ENCODE measurements at places on chromosomes 16 and 17. TPM values are rescaled to one million over a fixed set of nuclear protein-coding genes. Genes with fewer than 3 reads are reported as not detected.

Gene IGF2BP1
- total RNA-seq: 0.27 TPM

Gene PERCC1
- 0.34 TPM for total RNA-seq

Gene WFDC1
- not detected for total RNA-seq

Gene SEPTIN12
- total RNA-seq: not detected

Gene CHST5
- 0.99 TPM for total RNA-seq

Gene TPSG1
- not detected for total RNA-seq

GRCh38 chr17:77280304-77281121, 139.7 kb downstream of the SEC14L1 start:
- H3K27me3 ChIP-seq: peaks cover 21% of the 10 kb centered on the region
- peak overlapping the region; percentile 27 for H3K4me3 ChIP-seq
- no peak overlapping the region for H3K27ac ChIP-seq
- no peaks in the 10 kb centered on the region for H3K36me3 ChIP-seq
- H3K4me1 ChIP-seq: peaks cover 18% of the 10 kb centered on the region

DNA sequence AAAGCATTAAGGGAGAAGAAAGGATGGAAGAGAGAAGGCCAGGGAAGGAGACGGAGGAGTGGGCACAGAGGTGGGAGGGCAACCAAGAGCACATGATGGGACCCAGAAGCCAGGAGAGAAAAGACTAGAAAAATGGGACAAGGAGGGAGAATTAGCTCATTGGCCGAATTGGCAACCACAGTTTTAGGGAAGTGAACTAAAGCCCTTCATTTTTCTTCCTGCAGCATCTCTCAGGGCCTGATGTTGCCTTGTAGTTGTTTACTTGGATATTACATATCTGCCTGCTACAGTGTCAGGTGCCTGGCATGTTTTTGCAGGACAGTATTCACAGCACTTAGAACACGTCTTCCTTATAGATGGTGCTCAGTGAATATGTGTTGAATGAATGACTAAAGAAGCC, 19.0 kb downstream of the EMP2 start:
- DNase-seq: no peak
- H3K4me3 ChIP-seq: no peak overlapping the region
- H3K4me1 ChIP-seq: peaks cover 9% of the 10 kb centered on the region
- H3K27ac ChIP-seq: no peak overlapping the region
- no peaks in the 10 kb centered on the region for H3K36me3 ChIP-seq

DNA sequence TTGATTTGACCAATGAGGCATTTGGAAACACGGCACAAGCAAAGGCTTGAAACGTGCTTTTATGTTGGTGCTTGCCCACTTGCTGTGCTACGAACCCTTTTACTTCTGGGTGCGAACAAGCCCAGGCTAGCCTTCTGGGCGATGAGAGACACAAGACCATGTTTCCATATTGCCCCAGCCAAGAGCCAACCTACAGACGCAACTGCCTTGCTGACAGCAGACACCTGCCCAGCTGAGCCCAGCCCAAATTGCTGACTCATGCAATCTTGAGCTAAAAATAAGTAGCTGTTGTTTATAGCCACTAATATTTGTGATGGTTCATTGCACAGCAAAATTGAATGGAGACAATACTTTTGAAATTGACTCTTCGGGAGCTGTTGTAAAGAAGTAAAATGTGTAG, 464.5 kb downstream of the WWOX start:
- H3K4me1 ChIP-seq: peaks cover 7% of the 10 kb centered on the region
- no peaks in the 10 kb centered on the region for H3K36me3 ChIP-seq
- no peaks in the 10 kb centered on the region for H3K27me3 ChIP-seq
- no peak overlapping the region for H3K27ac ChIP-seq
- H3K4me3 ChIP-seq: no peak overlapping the region

DNA sequence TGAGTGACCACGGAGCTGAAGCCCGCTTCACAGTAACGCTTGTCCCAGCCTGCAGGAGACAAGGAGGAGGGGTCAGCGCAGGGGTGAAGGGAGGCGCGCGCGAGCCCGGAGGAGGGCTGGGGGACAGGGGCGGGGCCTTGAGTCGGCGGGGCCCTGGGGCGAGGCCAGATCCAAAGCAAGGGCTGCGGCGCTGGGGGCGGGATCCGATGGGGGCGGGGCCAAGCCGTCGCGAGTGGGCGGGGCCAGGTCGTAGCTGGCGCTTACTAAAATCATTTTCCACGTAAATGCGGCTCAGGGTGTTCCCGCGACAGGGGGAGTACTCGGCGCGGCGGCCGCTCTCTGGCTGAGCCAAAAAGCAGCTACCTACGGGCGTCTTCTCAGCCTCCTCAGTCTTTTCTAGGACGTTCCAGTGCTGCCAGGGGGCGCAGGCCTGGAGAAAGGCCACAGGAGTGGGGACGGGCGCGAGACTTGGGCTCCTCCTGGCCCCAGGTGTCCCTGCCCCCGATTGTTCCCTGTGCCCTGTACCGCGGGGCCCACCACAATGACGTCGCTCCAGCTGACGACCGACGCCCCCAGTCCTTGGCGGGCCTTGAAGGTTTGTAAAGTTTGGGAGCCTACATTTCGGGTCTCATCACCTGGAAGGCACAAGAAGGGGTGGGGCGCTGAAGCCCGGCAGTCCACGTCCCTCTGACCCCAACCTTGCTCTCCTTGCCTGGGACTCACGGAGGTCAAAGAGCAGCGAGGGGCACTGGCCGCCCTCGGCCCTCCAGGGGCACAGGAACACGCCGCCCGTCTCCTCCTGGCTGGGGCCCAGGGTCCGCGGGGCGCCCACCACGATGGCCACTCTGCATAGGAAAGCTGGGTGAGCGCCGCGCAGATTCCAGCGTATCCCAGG, 3.9 kb downstream of the ITGA2B start:
- H3K4me1 ChIP-seq: peaks cover 24% of the 10 kb centered on the region
- H3K27ac ChIP-seq: no peak overlapping the region
- DNase-seq: peak; percentile 83
- H3K4me3 ChIP-seq: peak overlapping the region; percentile 56

DNA sequence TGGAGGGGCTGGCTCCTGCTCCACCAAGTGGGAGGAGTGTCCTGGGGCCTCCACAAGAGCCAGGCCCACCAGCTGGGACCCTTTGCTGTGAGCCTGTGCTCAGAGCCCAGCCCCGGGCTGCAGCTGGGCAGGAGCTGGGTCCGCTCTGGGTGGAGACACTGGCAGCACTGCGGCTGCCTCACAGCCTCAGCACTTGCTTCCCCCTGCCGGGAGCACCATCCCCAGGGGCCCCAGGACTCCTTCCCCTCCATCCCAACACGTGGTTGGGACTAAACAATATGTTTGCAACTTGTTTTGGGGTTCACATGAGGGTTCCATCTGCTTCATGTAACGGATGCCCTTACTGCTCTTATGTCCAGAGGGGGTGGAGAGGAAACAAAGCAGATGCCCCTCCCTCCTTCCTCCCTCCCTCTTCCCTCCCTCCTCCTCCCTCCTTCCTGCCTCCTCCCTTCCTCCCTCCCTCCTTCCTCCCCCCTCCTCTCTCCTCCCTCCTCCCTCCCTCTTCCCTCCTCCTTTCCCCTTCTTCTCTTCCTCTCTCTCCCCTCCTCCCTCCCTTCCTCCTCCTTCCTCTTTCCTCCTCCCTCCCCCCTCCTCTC, 16.3 kb upstream of the CBFA2T3 start:
- peaks cover 21% of the 10 kb centered on the region for H3K4me1 ChIP-seq
- peak; percentile 52 for DNase-seq
- no peak overlapping the region for H3K4me3 ChIP-seq
- no peaks in the 10 kb centered on the region for H3K27me3 ChIP-seq
- H3K27ac ChIP-seq: no peak overlapping the region
- H3K36me3 ChIP-seq: no peaks in the 10 kb centered on the region

GRCh38 chr17:9200699-9201359, 179.5 kb downstream of the NTN1 start:
- H3K4me1 ChIP-seq: peaks cover 41% of the 10 kb centered on the region
- H3K4me3 ChIP-seq: no peak overlapping the region
- no peaks in the 10 kb centered on the region for H3K36me3 ChIP-seq

DNA sequence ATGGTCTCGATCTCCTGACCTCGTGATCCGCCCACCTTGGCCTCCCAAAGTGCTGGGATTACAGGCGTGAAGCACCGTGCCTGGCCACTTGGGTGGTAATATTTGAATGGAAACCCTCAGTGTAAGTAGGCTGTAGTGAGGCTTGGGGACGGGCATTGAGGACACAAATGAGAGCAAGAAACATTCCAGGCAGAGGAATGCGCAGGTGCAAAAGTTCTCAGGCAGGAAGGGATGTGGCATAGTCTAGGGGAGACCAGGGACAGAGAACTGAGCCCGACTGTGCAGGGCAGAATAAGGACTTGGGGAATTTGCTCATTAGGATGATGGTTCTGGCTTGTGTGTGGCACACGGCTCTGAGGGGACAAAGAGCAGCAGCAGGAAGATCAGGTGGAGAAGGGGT, 54.8 kb downstream of the GRB2 start:
- H3K27ac ChIP-seq: peak overlapping the region; percentile 25
- H3K4me1 ChIP-seq: peaks cover 80% of the 10 kb centered on the region
- no peak overlapping the region for H3K4me3 ChIP-seq
- H3K27me3 ChIP-seq: no peaks in the 10 kb centered on the region
- peaks cover 4% of the 10 kb centered on the region for H3K36me3 ChIP-seq
- no peak for DNase-seq

GRCh38 chr16:87066133-87067002, 250.8 kb downstream of the C16orf95 start:
- H3K27me3 ChIP-seq: no peaks in the 10 kb centered on the region
- H3K4me1 ChIP-seq: peaks cover 6% of the 10 kb centered on the region
- no peak for DNase-seq
- H3K36me3 ChIP-seq: no peaks in the 10 kb centered on the region

- no peaks in the 10 kb centered on the region for H3K4me1 ChIP-seq
- no peak overlapping the region for H3K27ac ChIP-seq
- H3K4me3 ChIP-seq: no peak overlapping the region
- H3K27me3 ChIP-seq: no peaks in the 10 kb centered on the region
- DNase-seq: no peak
Observed at GRCh38 chr17:80347948-80348351, 67.0 kb upstream of the ENDOV start.

DNA sequence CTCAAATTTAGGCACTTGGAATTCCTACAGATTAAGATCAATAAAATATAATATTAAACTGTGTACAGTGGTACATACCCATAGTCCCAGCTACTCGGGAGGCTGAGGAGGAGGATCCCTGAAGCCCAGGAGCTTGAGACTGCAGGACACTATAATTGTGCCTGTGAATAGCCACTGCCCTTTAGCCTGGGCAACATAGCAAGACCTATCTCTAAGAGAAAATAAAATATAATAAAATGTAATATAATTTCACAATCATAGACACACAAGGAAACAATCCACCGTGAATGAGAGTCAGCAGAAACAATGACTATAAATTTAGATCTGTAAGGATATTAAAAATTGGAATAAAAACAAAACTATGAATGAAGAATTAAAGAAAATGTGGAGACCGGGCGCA, 10.0 kb upstream of the TNK1 start:
- H3K36me3 ChIP-seq: no peaks in the 10 kb centered on the region
- no peak for DNase-seq
- no peak overlapping the region for H3K4me3 ChIP-seq
- no peaks in the 10 kb centered on the region for H3K4me1 ChIP-seq

DNA sequence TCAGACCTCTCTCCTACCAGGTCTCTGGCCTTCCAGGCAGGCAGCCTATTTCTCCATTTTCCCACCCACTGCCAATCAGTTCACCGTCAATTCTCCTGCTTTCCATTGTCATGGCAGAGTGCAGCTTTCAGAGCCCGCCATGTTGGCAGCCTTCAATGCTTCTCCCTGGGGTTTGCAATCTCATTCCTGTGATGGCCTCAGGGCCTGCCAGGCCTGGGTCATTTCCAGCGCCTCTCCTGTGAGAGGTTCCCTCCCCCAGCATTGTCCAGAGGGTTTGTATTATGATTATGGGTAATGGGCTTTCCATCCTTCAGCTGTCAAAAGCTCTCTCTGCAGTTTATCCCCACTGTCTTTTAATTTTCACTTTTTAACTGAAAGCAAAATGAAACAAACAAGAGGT, 716.6 kb upstream of the CDH8 start:
- no peaks in the 10 kb centered on the region for H3K36me3 ChIP-seq
- no peaks in the 10 kb centered on the region for H3K27me3 ChIP-seq
- DNase-seq: no peak
- no peaks in the 10 kb centered on the region for H3K4me1 ChIP-seq
- no peak overlapping the region for H3K27ac ChIP-seq

- no peak for DNase-seq
- H3K27me3 ChIP-seq: no peaks in the 10 kb centered on the region
- no peak overlapping the region for H3K27ac ChIP-seq
- H3K4me3 ChIP-seq: no peak overlapping the region
- H3K4me1 ChIP-seq: peaks cover 26% of the 10 kb centered on the region
- H3K36me3 ChIP-seq: peaks cover 14% of the 10 kb centered on the region
Observed at GRCh38 chr16:57016301-57016700, 26.9 kb downstream of the NLRC5 start.

DNA sequence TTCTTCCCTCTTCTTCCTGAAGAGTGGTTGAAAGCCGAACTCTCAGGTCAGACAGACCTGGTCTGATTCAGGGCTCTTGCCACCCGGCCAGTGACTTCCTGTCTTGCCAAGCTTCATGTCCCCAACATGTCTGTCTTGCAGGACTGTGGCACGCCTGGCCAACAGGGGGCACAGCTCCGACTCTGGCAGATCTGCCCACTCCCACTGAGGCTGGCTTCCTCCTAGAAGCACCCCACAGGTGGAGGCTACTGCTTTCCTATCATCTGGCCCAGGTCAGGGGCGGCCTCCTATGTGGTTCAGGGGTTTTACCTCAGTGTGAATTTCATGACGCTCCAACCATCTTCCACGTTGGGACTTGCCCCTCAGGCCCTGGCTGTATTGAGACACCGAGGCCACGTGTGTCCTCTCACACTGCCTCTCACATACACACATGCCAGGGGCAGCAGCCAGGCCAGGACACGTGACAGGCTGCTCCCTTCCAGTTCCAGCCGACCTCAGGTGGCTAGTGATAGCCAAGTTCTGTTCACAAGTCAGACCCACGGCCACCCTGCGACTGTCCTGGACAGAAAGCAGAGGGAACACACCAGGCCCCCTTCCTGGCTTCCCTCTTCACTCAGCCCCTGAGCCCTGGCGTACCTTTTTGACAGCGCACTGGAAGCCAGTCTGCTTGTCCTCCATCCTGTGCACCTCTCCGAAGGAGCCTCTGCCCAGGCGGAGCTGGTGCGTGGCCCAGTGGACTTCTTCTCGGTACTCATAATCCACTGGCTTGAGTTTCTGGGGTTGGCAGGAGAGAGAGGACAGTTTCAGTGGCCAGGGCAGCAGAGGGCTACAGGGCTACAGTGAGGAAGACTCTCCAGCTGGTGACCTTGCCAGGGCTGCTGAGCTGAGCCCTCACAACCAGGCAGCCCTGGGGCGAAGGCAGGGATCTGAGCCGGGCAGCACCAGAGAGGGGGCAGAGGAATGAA, 22.6 kb upstream of the SPATA32 start:
- DNase-seq: peak; percentile 50
- no peaks in the 10 kb centered on the region for H3K4me1 ChIP-seq
- H3K36me3 ChIP-seq: peaks cover 83% of the 10 kb centered on the region

GRCh38 chr16:57884655-57885133, 82.4 kb upstream of the KIFC3 start:
- no peaks in the 10 kb centered on the region for H3K36me3 ChIP-seq
- H3K4me3 ChIP-seq: no peak overlapping the region
- no peaks in the 10 kb centered on the region for H3K4me1 ChIP-seq
- no peak overlapping the region for H3K27ac ChIP-seq
- H3K27me3 ChIP-seq: peaks cover 10% of the 10 kb centered on the region
- no peak for DNase-seq
